Activated CD8-positive, alpha-beta memory T cell treated with anti-CD3 and anti-CD28 coated beads for 1 hour (primary cell): ENCODE measurements at places on chromosomes 5 and 9.

DNA sequence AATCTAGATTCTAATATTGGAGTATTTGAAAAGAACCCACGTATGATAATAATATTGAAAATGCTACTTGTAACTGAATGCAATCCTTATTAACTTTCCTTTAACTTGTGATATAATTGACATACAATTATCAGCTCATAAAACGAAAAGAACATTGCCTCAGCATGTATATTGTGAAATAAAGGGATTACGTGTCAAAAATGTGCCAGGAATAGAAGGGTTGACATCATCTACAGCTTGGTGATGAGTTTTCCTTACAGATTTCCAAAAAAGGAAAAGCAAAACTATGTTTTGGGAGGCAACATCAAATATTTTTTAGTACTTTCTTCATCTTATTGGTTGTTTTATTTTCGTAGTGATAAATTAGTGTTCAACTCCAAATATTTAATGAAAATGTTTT is 266.0 kb upstream of the PTGER4 start:
- DNase-seq = no peak

DNA sequence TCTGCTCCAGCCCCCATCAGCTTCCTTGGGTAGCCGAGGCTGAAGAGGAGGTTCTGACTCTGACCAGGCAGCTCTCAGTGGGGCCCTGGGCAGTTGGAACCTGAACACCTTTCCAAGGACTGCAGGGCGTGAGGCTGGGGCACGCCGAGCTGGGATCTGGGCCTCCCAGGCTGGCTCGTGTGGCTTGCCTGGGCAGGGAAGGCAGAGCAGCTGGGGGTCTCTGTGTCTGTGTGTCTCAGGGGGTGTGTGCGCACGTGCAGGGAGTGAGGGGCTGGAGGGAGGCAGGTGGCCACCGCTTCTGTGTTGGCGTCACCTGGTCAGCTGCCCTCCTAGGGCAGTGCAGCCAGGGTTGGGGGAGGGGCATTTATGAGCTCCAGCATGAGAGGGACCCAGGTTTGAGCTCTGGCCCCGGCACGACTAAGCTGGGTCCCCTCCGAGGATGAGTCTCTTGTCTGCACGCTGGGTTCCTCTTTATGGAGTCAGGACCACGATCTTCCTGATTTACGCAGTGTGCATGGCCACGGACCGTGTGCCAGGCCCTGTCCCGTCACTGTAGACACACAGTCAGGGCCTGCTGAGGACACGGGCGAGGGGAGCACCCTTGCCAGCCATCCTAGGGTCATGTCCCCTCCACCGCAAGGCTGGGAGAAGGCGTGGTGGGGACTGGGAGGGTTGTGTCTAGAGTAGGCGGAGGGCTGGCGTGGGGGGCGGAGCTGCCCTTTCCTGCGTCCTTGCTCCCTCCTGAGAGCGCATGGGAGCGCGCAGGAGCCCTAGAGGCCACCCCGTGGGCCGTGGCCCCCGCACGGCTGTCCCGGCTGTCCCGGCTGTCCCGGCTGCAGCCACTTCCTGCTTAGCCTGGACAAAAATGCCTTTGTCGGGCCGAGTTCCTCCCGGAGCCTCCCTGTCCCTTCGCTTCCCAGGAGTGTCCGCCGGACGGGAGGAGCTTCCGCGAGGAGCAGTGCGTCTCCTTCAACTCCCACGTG is 4.6 kb downstream of the ADAMTSL2 start:
- no peak for DNase-seq

DNA sequence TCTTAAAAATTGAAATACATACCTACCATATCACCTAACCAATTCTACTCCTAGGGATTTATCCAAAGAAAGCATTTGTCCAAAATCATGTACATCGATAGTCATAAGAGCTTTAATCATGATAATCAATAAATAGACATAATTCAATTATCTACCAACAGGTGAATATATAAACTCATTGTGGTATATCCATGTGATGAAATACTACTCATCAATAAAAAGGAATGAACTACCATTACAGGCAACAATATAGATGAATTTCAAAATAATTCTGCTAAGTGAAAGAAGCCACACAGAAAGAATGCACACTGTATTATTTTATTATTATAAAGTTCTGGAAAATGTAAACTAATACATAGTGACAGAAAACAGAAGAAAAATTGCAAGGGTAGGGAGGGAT is 81.8 kb downstream of the RFX3 start:
- DNase-seq = no peak

DNA sequence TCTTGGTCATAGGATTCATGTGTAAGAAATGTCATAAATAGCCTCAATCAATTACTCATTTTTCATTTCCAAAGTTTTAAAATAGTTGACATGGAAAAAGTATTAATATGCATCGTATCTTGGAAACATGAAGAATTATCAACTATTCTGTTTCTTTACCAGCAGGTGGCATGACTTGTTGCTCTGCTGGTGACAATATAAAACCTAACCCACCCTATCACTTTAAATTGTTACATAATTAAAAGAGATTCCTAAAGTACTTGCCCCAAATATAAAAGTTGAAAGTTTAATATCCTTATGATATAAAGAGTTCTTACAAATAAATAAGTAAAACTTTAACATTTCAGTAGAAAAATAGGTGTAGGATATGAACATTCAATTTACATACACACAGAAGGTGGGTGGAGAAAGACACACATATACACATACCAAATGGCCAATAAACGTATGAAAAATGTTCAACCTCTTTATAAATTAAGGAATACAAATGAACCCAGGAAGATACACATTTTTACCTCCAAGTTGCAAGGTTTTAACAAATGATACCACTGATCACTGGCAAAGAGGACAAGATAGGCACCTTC is 30.6 kb downstream of the MAP1B start:
- DNase-seq = no peak

GRCh38 chr5:74946471-74946870 is 80.3 kb upstream of the FAM169A start:
- DNase-seq = no peak

- DNase-seq = no peak
Measured at GRCh38 chr5:44952376-44952775, 143.6 kb downstream of the MRPS30 start.
